ENCODE measurements at places on chromosomes 5 and 9.

DNA sequence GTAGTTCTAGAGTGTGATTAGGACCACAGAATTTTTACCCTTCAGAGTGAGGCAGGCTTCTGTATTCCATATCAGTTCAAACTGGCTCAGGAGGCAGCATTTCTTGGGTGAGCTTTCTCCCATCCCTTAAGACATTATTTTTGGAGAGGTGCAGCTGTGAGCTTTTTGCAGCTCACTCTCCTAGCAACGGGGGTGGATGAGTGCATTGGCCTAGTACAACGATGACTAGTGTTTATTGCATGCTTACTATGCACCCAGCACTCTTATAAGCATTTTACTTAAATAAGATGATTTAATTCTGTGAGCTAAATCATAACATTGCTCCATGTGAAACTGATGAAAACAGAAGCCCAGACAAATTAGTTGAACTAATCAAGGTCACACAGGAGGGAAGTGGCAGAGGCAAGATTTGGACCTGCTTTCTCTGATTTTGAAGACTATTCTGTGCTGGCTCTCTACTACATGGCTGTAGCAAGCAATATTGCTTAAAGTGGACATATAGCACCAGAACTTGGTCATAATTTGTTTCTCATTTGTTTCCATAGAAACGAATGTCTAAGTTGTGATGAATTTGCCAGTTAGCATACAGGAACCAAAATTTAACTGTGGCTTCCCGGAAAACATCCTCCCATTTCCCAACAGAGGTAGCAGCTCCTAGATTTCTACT, 372.1 kb upstream of the RIOK2 start:
- DNase-seq = no peak

DNA sequence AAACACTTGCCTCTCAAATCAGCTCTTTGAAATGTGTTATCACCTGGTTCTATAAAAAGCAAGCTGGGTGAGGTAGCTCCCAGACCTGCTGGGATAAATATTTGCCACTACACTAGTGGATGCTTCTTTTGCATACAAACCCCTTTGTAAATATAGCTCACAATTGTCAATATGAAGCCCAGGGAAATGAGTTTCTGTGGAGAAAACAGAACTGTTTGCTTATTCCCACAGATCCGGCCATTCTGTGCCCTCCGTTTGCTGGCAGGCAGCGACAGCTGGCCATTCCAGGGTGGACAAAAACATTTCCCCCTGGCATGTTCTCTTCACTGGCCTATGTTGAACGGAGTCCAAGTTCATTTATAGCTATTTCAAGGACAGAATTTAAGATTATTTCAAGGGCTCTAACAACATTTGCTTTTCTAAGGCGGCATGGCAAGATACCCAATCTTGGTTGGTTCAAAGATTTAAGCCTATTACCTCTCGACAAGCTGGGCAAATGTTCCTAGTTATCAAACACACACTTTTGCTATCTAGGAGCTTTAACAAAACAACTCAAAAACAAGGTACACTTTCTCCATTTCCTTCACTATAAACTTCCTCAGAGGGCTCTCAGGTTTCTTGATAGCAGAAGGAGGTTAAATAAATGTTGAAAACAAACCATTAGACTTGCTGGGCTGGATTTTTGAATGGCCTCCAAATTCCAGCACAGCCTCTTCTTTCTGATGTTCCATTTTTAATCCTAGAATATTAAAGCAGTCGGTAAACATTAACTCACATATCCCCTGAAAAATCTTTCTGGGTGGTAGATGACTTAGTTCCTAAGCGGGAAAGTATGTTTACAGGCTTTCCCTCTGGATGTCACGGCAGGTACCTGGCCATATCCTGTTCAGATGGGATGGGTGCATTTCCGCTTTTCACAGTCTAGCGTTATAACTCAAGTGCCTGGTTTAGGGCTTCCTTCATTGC, 332.3 kb downstream of the PLK2 start:
- no peak for DNase-seq

- DNase-seq = no peak
Observed at GRCh38 chr5:108669462-108669861, 78.2 kb upstream of the FER start.

GRCh38 chr5:14580398-14581034, 1.1 kb upstream of the OTULINL start:
- DNase-seq = no peak

DNA sequence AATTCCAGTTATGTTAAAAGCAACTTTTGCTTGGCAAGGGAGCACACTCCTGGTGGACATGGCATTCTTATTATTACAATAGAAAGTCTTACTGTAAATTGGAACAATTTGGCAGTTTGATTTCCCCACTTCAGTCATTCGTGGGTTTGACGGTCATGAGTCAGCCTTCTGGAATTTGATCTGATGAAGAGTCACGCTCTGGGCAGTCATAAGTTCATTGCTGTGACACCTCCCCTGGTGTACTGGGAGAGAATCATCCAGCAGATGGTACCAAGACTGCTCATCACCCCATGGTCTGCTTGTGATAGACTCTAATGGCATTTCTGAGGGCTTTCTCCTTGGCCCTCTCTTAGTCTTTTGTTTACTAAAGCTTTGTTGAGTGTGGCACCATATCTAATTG, 53.8 kb downstream of the GLRA1 start:
- no peak for DNase-seq

- DNase-seq = no peak
Observed at GRCh38 chr5:16492398-16493140, 27.0 kb upstream of the ZNF622 start.

- no peak for DNase-seq
Observed at GRCh38 chr9:116944714-116945534, 257.8 kb downstream of the TRIM32 start.

DNA sequence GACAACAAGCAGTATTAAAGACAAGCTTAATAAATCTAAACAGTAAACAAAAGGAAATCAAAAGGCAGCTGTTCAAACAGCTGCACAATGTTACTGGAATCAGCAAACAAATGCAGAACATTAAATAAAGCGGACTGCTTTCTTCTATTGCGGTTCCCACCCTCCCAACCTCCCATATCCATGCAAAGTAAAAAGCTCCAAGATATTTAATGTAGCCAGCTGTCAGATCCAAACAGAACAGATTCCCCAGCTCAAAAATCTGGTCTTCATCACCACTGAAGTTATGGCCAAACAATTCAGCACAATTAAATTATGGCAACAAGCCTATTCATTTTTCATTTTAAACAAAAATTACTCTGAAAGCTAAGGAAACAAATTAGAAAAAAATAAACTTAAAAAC, 75.9 kb downstream of the SLC38A9 start:
- no peak for DNase-seq

GRCh38 chr5:61673007-61673735, 341.1 kb downstream of the ZSWIM6 start:
- no peak for DNase-seq

DNA sequence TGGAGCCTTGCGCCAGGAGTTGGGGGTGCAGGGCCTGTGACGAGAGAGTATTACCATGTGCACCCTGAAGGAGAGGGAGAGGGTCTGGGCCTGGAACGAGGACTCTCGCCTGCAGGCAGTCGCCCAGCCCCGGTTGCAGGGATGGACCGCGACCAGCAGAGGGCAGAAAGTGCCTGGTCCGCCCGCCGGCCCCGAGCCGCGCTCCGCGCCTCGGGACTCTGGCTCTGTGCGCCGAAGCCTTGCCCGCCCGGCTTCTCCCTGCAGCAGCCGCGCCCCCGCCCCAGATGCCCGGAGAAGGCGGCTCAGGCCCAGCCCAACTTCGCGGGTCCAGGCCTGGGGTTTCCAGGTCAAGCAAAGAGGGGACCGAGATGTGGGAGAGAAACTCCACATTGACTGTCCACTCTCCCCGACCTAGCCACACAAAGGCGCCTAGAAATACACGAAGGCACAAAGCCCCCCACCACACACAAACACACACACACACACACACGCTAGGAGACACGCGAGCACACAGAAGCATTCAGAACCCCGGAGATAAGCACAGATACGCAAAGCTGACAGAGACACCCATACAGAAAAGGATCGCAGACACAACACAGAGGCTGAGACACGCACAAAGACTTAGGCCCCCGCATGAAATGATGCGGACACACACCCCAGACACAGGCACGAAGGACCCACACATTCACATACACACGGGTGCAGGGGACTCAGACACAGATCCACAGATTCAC, 2.0 kb upstream of the LMX1B start:
- peak; percentile 29 for DNase-seq

DNA sequence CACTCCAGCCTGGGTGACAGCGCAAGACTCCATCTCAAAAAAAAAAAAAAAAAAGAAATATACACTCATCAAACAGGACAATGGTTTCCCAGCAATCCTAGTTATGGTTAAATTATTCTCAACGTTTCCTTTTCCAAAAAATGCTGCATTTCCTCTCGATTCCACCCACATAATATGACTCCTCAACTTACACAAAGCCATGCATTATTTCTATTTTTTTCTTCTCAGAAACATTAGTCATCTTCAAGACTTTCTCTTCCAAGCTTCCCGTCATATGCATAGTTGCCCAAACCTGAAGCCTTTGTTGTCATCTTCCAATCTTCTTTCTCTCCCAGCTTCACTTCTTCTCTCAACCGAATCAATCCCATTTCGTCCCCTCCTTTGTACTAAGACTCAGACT, 61.4 kb upstream of the RANBP6 start:
- no peak for DNase-seq

DNA sequence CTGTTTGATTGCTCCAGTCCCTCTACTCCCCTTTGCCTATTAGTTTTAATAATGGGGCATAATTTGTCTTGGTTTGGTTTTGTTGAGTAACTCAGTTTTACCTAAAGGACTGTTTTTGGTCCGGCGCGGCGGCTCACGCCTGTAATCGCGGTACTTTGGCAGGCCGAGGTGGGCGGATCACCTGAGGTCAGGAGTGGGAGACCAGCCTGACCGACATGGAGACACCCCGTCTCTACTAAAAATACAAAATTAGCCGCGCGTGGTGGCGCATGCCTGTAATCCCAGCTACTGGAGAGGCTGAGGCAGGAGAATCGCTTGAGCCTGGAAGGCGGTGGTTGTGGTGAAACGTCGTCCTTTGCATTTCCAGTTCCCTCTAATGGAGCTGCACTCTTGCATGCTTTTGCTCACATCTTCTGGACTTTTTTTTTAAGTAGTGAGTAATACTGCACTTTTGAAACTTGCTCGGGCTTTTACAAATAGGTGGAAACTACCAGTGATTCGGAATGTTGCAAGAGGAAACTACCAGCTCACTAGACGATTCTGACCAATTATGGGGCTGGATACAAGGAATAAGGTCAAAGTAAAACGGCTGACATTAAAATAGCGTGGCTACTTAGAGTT, 721 bp upstream of the MAML1 start:
- DNase-seq = no peak

GRCh38 chr9:37990404-37991015, 78.5 kb downstream of the SHB start:
- no peak for DNase-seq

GRCh38 chr9:93466416-93467061, 13.2 kb upstream of the FAM120AOS start:
- no peak for DNase-seq

- no peak for DNase-seq
Observed at GRCh38 chr5:134462047-134462575, 50.4 kb upstream of the CDKN2AIPNL start.

GRCh38 chr5:565782-566440, 41.7 kb upstream of the SLC9A3 start:
- no peak for DNase-seq

DNA sequence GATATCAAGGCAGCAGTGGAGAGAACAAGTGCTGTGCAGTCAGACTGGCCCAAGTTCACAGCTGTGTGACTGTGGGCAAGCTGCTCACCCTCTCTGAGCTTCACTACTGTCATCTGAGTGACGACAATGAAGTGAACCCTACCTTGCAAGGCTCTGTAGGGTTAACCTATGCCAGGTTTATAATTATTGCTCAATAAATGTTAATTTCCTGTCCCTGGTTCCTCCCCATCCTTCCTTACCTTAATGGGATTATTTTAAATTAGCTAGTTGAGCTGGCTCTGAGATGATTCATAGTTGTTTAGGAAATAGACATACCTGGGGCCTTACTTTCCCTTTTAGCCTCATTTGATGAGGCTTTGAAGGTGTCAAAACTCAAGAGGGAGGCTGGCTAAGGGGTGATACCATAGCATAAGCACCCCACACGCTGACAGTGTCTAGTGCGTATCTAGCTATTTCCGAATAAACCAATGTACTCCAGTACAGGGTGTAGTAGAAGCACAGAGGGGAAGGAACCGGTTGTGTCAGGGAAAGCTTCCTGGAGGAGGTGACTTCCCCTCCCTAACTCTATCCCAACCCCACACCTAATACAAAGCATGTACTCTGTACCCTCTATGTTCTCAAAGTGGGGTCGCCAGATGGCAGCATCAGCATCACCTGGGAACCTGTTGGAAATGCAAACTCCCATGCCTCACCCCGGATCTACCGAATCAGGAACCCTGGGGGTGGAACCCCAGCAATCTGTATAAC, 63.3 kb upstream of the SLC25A51 start:
- no peak for DNase-seq

GRCh38 chr5:113692891-113693457, 179.5 kb downstream of the YTHDC2 start:
- DNase-seq = no peak

- DNase-seq = no peak
Observed at GRCh38 chr5:130476325-130476724, 572.1 kb downstream of the CHSY3 start.

DNA sequence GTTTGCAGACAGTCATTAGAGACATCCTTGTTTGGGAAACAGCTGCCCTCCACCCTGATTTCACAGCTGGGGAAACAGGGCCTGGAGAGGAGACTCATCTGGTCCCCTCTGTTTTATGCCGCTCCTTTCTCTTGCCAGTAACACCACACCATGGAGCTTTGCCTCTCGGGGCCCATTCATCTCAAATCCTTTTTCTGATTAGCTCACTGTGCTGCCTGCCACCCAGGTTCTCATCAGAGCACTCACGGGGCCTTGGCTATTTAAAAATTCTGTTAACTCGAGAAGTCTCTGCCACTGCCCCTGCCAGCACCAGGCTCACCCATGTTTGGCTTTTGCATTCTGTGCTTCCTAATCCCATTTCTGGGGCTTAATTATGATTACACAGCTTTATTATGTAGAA, 36.8 kb upstream of the C5orf58 start:
- DNase-seq = no peak

DNA sequence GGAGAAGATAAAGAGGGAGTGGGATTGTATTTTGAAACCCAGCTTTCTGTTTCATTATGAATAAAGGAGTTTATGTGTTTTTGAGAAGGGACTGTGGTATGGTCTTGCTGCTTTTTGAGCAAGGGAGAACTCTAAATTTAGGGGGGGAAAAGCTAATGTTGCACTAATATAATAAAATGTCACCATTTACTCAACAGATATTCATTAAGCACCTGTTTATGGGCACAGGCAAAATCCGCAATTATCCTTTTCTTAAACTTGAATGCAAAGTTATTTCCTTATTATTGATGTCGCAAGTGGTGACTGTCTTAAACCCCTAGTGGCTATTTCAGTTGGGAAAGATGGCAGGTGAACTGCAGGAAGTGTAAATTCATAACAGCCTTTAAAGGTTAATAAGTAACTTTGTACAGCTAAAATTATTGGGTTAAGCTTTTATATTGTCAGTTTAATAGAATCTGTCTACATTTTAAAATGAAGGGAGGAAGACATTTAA, 1.5 kb downstream of the CDC42SE2 start:
- DNase-seq = no peak

GRCh38 chr9:70571258-70571657, 156.8 kb upstream of the KLF9 start:
- DNase-seq = no peak

- no peak for DNase-seq
Observed at GRCh38 chr5:138705007-138705406, 48.2 kb upstream of the CTNNA1 start.
